ENCODE measurements at places on chromosomes 3 and 15.

- H3K4me1 ChIP-seq, result no peaks in the 10 kb centered on the region
- H3K27me3 ChIP-seq, result no peaks in the 10 kb centered on the region
- no peak overlapping the region for H3K4me3 ChIP-seq
- H3K36me3 ChIP-seq, result no peaks in the 10 kb centered on the region
- DNase-seq, result peak; percentile 17
Observed at GRCh38 chr3:43071313-43071893, 34.5 kb downstream of the POMGNT2 start.

DNA sequence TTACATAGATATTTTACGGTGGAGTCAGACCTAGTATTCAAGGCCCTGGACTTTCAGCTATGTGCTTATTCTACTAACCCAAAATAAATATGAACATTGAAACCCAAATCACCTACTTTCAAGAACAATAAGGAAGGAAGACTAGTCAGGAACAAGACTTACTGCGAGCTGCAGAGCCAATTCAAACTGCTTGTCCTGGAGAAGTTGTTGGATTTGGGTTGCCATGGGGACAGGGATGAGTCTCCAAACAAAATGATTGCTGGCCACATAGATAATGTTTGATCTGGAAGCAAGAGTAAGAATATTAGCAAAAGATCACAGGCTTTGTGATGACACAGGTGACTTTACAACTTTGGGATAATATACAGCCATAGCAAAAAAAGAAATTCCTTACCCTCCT is 21.6 kb upstream of the PLA2G4F start:
- no peaks in the 10 kb centered on the region for H3K27me3 ChIP-seq
- H3K4me3 ChIP-seq, result no peak overlapping the region
- H3K36me3 ChIP-seq, result peaks cover 53% of the 10 kb centered on the region
- no peaks in the 10 kb centered on the region for H3K4me1 ChIP-seq

DNA sequence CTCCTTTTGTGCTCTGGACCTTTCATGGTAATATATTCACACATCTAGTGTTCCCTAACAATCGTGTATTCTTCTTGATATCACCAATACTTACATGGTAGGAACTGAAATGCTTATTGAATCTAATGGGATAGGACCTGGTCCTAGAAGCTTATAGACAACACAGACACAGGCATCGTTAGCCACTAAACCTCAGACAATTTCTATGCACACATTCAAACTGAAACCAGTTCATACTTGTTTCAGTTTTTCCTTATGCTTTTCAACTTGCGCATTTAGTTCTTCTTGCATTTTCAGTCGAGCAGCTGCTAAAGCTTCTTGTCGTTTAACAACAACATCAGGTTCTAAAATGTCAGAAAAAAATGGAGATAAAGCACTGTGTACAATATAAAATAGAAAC is 2.3 kb downstream of the SELENOS start:
- H3K27ac ChIP-seq, result no peak overlapping the region
- H3K27me3 ChIP-seq, result no peaks in the 10 kb centered on the region

- no peaks in the 10 kb centered on the region for H3K36me3 ChIP-seq
- H3K27ac ChIP-seq, result no peak overlapping the region
- peaks cover 5% of the 10 kb centered on the region for H3K27me3 ChIP-seq
Observed at GRCh38 chr3:40780291-40780924, 255.6 kb downstream of the ZNF621 start.

GRCh38 chr3:117126460-117126859 is 416.9 kb downstream of the TUSC7 start:
- H3K4me3 ChIP-seq, result no peak overlapping the region
- no peaks in the 10 kb centered on the region for H3K36me3 ChIP-seq
- no peaks in the 10 kb centered on the region for H3K27me3 ChIP-seq
- no peak for DNase-seq
- no peaks in the 10 kb centered on the region for H3K4me1 ChIP-seq

GRCh38 chr3:74003734-74004133 is 379.0 kb upstream of the PDZRN3 start:
- H3K27me3 ChIP-seq, result no peaks in the 10 kb centered on the region
- H3K27ac ChIP-seq, result no peak overlapping the region
- H3K4me1 ChIP-seq, result no peaks in the 10 kb centered on the region
- no peaks in the 10 kb centered on the region for H3K36me3 ChIP-seq

Measured in DND-41 (cell line).